Psoas muscle (tissue), 8 donors: ENCODE measurements at places on chromosomes 11 and 22.

DNA sequence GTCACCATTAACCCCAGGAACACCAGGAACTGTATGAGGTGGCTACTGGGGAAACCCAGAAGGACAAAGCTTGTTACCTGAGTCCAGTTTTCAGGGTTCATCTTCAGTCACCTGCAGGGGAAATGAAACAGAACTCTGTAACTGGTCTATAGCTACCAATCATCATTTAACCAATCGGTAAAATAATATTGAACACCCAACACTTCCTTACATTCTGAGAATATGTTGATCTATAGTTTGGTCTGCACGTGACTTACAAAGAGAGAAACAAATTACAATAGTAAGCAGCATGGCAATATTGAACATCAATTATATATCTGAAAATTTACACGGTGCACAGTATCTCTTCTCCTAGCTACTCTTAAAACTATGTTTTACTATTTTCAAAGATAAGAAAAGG is at the start of gene OR6T1:
Gene OR6T1, minus strand, starts transcription at position 101 of the 400 bp plus-strand sequence. Its CDS starts 0 bp downstream, at position 101.
- DNase-seq: no peak

DNA sequence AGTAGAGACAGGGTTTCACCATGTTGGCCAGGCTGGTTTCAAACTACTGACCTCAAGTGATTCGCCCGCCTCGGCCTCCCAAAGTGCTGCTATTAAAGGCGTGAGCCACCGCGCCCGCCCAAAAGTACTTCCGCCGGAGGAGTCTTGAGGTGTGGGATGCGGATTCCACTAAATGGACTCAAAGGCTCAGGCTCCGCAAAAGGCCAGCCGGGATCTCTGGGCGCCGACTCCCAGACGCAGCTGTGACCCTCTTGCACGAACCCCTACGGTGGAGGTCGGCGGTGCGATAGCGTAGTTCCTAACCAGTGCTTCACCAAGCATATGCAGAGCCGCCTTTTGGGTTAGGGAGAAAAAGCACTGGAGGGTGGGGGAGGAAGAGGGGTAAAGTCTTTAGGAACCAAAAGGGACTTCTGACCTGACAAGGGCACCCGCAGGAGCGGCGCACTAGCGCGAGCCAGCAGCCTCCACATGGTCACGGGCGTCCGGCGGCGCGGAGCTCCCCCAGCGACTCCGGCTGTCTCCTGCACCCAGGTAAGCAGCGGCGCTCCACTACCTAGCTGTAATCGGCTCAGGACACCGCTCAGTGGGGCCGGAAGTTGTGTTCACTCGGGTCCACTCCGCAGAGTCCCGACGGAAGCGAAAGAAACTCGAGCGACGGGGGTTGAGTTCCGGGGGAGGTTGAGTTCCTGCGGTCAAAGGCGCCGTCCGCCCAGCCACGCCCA is at the start of gene MRPL16:
Gene MRPL16, minus strand, starts transcription at position 590 of the 722 bp plus-strand sequence. Its CDS starts 120 bp downstream, at position 470.
- DNase-seq: peak; percentile 92

GRCh38 chr22:23088199-23088604 is 17.9 kb downstream of the GNAZ start:
- DNase-seq: no peak

- no peak for DNase-seq
These were observed 38.7 kb downstream of the CD82 start for GRCh38 chr11:44604171-44604581.

- DNase-seq: no peak
These were observed 20.8 kb downstream of the EMID1 start for GRCh38 chr22:29226351-29226981.

DNA sequence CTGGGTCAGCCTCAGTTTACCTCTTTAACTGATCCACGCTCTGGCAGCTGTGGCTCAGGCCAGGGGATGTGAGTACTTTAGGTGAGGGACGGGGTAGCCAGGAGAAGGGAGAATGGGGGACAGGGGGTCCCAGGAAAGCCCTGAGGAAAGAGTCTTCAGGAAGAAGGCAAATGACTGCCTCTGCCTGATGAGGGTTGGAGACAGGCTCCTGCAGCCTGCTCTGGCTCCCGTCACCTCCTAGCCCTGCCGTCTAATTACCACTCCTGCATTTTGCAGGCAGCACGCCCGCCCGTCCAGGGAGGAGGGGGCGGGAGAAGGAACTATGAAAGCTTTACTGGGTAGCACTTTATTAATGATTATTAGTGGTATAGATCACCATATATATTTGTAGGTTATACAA is 116.6 kb downstream of the CEP164 start:
- no peak for DNase-seq
